ENCODE measurements at places on chromosomes 2 and 18.
A peak's percentile ranks its signal among the peaks of the same experiment; 100 is the strongest.

- peak; percentile 6 for DNase-seq
These were observed 628 bp downstream of the MRPL30 start for GRCh38 chr2:99181624-99182000.

DNA sequence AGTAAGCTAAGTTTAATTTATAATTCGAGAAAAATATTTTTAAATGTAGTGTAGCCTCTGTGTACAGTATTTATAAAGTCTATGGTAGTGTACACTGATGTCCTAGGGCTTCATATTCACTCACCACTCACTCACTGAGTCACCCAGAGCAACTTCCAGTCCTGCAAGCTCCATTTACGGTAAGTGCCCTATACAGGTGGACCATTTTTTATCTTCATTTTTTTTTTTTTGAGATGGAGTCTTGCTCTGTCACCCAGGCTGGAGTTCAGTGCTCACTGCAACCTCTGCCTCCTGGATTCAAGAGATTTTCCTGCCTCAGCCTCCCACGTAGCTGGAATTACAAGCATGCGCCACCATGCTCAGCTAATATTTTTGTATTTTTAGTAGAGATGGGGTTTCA lies 104.2 kb downstream of the PDCL3 start:
- DNase-seq, result no peak

GRCh38 chr2:209471037-209471436 lies 47.2 kb downstream of the MAP2 start:
- DNase-seq, result peak; percentile 85

GRCh38 chr2:101773137-101773536 lies 75.6 kb downstream of the MAP4K4 start:
- no peak for DNase-seq

GRCh38 chr2:234879671-234880455 lies 72.0 kb upstream of the SH3BP4 start:
- peak; percentile 90 for DNase-seq

- DNase-seq, result peak; percentile 52
These were observed 123.3 kb downstream of the CLIP4 start for GRCh38 chr2:29238497-29238896.

- no peak for DNase-seq
These were observed 442.2 kb downstream of the TGIF1 start for GRCh38 chr18:3892152-3892551.

DNA sequence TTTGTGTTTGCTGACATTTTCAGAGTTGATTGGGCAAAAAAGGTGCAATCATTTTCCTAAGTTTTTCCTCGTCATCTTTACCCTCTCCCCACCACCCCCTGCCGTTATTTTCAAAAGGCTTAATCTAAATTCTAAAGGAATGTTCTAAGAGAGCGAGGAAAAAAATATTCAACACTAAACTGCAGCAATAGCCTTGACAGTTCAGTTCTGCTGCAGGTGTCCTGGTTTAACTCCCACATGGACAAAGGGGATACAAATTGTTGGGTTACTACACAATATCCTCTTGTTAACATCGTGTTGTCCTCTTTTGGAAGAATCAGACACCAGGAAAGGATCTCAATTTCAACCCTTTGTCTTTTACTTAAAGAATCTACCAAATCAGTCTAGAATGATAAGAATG lies 696.5 kb downstream of the NRXN1 start:
- DNase-seq, result no peak

DNA sequence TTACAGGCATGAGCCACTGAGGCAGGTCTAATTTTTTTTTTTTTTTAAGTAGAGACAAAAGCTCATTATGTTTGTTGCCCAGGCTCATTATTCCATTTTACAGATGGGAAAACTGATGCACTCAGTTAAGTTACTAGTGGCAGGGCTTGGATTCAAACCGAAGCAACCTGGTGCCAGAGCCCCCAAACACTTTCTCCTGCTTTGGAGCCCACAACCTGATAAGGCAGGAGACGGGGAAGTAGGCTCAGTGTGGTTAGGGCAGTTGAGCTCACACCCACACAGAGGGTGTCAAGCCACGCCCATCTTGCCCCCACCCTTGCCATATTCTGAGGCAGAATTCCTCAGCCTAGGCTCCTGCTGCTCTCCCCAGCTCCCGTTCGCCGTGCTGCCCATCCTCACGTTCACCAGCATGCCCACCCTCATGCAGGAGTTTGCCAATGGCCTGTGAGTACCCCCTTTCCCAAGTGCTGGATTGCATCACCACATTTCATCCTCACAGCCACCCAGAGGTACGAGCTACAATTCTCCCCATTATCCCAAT lies 5.8 kb upstream of the CTDSP1 start:
- no peak for DNase-seq

DNA sequence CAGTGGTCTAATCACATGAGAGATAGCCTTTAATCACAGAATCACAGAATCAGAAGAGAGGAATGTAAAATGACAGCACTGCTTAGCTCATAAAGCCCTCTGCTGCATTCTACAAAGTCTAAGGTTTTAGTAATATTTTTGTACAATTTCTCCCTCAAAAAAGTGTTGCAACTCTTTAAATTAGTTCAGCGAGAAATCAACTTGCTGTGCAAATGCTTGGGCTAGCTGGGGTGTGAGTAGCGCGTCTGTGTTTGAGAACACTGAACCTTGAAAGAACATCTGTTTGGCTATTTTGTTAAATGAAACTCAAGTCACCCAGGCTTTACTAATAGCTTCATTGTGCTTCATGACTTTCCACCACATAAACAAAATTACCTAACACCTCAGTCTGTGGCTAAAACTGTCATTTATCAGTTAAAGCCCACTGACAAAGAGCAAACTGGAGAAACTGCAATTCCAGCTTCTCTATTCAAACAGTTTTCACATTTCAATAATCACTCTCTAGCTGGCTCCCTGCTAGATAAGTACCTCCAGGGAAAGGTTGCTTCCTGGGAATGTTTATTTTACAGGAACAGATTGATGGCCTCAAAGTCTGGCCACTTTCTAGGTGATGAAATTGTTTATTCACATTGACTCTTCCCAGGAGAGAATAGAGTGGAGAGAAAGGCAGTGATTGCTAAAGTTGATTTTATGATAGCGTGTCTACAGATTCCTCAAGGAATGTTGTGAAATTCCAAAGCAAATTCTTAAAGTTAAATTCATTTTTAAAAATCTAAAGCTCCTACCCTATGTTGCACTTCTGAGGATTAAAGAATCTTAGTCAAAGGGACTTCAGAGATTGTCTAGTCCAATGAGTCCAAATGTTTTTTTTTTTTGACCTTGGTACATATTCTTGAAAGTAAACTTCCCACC lies 36.0 kb upstream of the STAT1 start:
- peak; percentile 86 for DNase-seq

GRCh38 chr2:65917986-65918385 lies 485.6 kb upstream of the SPRED2 start:
- no peak for DNase-seq

DNA sequence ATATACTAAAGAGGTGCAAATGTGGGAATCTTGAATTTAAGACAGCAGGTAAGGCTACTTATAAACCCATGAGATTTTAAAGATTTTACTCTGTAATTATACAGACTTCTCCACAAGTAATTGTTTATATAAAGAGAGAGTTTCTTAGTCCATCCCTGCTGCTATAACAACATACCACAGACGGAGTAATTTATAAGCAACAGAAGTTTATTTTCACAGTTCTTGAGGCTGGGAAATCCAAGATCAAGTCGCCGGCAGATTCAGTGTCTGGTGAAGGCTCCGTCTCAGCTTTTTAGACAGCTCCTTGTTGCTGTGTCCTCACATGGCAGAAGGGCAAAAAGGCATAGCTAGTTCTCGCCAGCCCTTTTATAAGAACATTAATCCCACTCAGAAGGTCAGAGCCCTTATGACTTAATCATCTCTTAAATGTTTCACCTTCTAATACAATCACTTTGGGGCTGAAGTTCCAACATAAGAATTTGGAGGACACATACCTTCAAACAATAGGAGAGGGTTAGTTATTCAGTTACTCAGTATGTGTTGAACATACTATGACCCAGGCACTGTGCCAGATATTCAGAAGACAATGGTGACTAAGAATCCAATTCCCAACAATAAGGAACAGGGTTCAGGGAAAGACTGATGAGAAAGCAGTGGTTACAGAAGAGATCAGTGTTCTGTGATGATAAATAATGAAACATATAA lies 466.0 kb downstream of the RIT2 start:
- DNase-seq, result peak; percentile 16
